Activated T-helper 1 cell treated with anti-CD3 and anti-CD28 coated beads, Interleukin-2, amount 50 U/mL, for 16 hours (primary cell): ENCODE measurements at places on chromosomes 13 and 19.

DNA sequence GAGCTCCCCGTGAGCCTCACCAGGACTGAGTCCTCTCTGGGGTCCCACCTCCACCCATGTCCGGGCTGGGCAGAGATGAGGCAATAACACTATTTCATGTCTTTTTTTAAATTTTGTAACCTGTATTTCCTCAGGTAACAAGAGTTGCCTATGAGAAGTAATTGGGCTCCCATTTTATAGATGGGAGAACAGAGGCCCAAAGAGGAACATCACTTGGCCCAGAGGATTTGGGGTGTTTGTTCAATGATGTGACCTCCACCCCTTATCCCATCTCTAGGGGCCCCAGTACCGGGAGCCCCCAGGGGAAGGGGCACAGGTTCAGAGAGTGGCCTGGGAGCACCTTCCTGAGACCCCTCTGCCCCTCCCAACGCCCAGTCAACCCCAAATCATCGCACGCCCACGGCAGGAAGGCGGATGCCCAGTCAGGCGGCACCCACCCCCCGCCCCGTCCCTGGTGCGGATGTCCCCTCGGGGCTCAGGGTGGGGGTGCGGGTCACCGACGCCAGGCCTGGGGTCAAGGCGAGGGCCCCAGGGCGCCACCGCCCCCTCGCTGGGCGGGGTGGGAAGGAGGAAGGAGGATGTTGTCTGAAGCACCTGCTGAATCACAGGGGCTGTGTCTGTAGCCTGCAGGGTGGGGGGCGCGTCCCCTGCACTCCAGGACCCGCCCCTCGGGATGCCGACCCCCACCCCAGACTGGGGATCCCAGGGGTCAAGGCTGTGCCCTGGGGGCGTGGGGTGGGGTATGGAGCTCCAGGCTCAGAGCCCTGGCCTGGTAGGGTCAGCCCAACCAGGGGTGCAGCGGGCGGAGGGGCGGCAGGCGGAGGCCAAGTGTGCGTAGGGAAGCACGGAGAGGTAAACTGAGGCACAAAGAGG is 9.0 kb upstream of the CIRBP start:
- DNase-seq = no peak

DNA sequence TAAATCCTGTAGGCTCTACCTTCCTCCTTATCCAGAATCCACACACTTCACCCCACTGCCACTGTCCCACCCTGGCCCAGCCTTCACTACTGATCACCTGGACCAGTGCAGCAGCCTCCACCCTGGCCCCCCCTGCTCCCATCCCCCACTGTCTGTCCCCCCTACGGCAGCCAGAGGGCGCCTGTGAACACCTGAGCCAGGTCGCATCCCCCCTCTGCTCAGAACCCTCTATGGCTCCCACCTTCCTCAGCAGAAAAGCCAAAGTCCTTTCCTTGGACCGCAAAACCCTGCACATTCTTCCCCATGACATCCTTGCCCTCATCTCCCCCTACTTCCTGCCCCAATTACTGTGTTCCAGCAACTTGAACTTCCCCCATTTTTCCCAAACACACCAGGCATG is 20.6 kb downstream of the ELAVL3 start:
- no peak for DNase-seq

DNA sequence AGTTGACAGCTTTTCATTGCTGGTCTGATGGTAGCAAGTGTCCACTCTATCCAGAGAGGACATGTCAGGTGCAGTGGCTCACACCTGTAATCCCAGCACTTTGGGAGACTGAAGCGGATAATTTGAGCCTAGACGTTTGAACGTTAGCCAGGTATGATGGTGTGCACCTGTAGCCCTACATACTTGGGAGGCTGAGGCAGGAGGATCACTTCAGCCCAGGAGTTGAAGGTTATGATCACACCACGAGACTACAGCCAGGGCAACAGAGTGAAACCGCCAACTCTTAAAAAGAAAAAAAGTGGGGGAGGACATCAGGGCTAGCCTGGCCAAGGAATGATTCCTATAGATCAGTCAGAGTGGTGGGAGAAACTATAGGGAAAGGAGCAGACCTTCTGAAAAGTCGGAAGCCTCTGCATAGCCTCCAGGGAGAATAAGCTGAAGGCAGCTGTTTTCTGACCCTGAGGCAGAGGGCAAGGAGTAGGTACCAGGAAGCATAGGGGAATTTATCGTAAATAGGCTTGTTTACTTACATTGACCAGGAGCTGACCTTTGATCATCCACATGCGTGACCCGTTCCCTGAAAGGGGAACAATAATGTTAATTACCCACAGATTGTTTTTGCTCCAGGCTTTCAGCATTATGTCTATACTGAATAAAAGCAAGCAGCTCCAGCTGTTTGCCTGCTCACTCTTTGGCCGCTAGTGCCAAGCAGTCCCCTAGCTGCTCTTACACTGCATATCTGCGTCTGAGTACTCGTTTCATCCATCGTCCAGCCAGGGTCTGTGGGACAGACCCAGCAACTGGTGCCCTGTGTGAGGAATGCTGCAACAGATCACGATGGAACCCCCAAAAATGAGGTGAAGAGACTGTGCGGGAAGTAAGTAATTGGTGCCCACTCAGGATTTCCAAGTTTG is 161.6 kb downstream of the RNF17 start:
- DNase-seq = no peak

DNA sequence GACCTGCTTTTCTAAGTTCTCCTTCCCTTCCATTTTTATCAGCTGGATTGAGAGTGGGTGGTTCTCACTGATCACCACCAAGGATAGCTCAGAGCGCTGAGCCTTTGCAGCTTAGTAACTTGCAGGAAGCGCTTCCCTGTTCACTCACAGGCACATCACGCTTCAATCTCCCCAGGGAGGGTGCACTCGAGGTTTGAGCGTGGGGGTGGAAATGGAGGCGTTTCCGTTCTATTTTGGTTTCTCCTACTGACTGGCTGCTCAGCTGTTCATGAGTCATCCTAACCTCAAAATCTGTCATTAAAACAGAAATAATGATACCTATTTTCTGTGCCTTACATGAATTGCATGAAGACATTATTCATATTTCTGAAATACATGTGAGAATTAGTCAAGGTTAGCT is 292.1 kb downstream of the SPRY2 start:
- no peak for DNase-seq

GRCh38 chr19:35618857-35619256 is 6.3 kb downstream of the HAUS5 start:
- DNase-seq = no peak

- DNase-seq = no peak
Observed at GRCh38 chr13:32408296-32409000, 19.5 kb downstream of the N4BP2L1 start.

- peak; percentile 41 for DNase-seq
Observed at GRCh38 chr13:46551410-46552302, 1.3 kb upstream of the LRCH1 start.

DNA sequence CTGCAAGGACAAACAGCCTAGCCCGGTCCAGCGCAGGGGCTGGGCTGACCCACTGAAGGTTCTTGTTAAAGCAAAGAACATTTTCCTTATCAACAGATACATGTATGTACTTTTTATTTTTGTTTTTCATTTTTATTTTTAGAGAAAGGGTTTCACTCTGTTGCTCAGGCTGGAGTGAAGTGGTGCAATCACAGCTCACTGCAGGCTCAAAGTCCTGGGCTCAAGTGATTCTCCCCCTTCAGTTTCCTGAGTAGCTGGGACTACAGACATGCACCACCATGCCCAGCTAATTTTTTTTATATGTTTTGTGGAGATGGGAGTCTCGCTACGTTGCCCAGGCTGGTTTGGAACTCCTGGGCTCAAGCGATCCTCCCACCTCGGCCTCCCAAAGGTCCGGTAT is 47.9 kb downstream of the CEBPG start:
- no peak for DNase-seq

DNA sequence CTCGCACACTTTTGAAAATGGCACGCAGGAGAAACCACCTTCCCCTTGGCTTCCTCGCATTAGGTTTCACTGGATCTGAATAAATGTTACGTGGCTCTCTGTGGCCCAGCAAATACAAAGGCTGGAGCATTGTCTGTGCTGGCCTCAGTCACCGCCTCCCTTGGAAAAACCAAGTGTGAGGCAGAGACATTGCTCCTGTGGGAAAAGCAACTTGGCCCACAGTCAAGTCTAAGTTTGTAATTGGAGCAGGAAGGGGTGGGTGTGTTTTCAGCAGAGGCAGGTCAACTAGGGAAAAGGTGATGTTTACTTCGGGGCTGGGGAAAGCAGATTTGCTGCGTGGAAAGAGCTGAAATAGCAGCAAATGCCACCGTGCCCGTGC is 101.6 kb downstream of the IRS2 start:
- no peak for DNase-seq

GRCh38 chr13:23960566-23961156 is 63.4 kb upstream of the C1QTNF9B start:
- DNase-seq = no peak

- no peak for DNase-seq
Observed at GRCh38 chr13:68417801-68418200, 1187.7 kb upstream of the PCDH9 start.

DNA sequence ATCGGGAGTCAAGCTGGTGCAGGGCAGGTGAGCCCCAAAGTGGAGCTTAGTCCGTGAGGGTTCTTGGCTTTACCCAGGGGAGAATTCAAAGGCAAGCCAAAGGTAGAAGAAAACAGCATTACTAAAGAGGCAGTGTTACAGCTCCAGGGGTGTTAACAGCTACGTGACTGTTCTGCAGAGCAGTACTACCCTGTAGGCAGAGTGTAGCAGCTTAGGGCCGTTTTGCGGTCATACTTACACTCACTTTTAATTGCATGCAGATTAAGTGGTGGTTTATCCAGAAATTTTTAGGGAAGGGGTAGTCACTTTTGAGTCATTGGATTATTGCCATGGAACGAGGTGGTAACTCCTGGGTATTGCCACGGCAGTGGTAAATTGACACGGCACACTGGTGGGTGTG is 482.2 kb downstream of the SLITRK5 start:
- no peak for DNase-seq

DNA sequence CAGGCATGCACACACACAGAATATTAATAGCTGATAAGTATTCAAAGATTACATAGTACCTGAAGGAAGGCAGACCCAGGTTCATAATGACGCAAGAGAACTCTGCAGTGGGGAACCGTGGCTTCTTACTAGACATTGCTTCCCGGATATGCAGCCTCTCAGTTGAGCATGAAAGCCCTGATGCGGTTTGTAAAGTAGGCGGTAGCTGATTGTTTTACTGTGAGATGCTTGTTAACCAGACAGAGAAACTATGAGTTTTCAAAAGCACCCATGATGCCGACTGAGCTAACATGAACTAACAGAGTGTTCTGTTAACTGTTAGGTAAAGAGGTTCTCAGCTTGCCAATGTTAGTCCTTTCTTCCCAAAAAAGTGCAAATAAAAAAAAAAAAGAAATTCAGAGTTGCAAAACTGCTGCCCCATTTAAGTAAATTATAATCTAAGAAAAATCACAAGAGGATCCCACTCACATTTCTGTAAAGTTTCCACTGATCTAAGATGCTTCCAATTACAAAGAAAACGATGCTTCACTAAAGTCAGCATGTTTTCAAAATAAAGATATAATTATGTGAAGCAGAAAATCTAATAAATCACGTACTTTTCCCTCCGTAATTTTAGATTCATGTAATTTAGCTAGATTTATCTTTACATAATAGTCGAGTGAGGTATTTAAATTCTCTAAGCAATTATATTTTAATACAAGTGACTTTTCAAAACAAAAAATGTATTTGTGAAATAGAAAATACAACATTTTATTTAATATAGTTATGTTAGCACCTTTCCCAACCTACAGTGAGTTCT is 2.2 kb downstream of the FLT1 start:
- DNase-seq = no peak

GRCh38 chr13:37313372-37313771 is 207.9 kb upstream of the CSNK1A1L start:
- DNase-seq = no peak

GRCh38 chr13:29892151-29892550 is 41.7 kb upstream of the UBL3 start:
- no peak for DNase-seq

- DNase-seq = no peak
Observed at GRCh38 chr13:66344805-66345517, 885.2 kb downstream of the PCDH9 start.

DNA sequence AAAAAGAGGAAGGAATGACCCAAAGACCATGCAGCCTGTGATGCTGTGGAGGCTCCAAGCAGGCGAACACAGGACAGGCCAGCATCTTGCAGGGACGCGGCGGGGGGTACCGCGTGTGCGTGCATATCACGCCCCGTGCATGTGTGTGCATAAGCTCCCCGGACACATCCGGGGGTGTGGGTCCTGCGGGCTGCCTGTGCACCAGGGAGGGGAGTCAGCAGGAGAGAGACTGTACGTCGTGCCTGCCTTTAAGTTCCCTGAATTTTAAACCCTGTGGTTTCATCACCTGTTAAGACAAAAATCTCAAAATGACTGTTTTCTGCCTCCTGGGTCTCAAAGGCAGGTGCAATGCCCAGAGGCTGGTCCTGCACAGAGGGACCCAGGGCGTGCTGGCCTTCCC is 16.6 kb downstream of the ADAT3 start:
- DNase-seq = no peak

- DNase-seq = no peak
Observed at GRCh38 chr13:34065928-34066327, 248.0 kb downstream of the RFC3 start.

DNA sequence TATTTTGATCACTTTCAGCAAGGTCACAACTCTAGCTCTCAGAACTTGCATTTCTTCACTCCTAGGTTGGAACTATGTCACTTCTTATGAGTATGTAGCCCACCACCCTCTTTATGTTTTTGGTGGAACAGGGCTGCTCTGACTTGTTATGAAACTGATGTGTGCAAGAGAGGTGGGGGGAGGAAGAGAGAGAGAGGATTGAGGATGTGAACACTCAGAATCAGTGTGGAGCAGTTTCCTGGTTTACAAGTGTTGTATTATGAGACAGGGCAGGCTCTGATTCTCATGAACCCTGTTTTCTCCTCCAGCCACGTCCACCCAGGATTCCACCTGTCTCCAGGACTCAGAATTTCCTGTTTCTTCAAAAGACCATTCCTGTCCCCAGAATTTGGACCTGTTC is 16.1 kb downstream of the ZNF317 start:
- no peak for DNase-seq

DNA sequence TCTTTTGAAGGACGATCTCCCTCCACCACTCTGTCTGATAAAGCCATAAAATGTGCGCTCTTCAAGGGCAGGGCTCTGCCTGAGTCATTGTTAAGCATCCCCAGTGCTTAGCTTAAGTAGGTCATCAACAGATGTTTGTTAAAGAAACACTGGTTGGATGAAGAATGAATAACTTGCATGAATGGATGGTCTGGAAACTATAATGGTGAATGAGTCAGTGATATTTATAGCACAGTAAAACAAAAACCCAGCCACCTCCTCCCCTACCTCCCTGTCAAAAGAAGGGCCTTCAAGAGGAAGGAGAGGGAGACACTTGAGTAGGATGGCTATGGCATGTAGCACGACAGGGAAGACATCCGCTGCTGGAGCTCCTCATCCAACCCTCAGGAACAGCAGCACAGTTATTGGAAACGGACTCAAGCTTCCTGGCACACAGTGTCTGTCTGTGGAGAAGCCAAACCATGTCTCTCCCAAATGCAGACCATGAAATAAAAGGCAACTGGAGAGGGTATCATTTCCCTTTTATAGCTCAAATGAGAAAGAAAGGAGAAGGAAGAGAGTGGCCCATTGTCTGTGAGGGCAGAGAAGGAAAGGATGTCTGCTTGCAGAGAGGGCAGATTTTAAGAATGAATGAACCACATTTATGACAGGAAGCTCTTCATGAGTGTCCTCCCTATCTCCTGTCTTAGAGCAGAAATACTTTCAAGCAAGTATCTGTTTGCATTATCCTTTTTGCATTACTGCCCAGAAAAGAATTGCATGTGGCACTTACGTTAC is 183.5 kb upstream of the UBL3 start:
- DNase-seq = no peak
